MG63 (cell line): ENCODE measurements at places on chromosomes 2 and 18. TPM values are rescaled to one million over a fixed set of nuclear protein-coding genes. Genes with fewer than 3 reads are reported as not detected.

DNA sequence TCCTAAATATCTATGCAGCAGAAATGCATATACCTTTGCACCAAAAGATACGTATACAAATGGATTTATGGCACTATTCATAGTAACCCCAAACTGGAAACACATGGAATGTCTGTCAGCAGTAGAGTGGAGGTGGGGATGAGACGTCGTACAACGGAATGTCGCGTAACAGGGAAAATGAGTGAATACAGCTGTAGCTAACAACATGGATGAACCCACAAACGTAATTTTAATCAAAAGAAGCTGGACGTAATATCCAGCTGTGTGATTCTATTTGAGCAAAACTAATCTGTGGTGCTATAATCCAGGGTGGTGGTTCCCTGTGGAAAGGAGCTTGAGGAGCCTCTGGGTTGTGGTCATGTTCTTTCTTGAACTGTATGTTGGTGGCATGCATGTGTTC is 89.9 kb downstream of the MTA3 start:
- no peak for DNase-seq

- no peak for DNase-seq
Measured at GRCh38 chr18:2627821-2628276, 27.7 kb upstream of the SMCHD1 start.

The RAX gene
- not detected in 2 replicates for total RNA-seq

The KRTCAP3 gene
- total RNA-seq, result not detected in 2 replicates

The PRR30 gene
- total RNA-seq, result not detected in 2 replicates

The IL36A gene
- total RNA-seq, result not detected in 2 replicates
